ENCODE measurements at places on chromosomes 1 and 21.

- no peak for DNase-seq
These were observed 56.7 kb downstream of the KCNN3 start for GRCh38 chr1:154813300-154813816.

DNA sequence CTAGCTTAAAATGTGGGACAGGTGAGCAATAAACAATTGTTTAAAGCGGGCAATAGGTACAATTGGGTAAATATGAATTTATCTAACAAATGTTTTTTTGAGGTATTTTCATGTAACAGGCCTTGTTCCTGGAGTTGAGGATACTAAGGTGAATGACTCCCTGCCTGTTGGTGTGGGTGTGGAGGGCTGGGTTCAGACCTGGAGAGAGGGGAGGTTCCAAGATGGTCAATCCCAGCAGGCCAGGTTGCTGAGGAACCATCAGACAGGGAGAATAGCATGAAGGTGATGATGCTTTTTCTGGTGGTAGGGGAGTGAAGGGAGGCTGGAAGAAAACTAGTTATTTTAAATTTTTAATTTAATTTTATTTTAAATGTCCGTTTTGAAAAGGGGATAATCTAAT, 46.3 kb downstream of the CDC14A start:
- no peak for DNase-seq

- DNase-seq, result no peak
These were observed 25.7 kb downstream of the TENT5C start for GRCh38 chr1:117631359-117632160.

GRCh38 chr1:53339736-53340635, 12.1 kb upstream of the LRP8 start:
- DNase-seq, result no peak
